ENCODE measurements at places on chromosomes 16 and 17. TPM values are rescaled to one million over a fixed set of nuclear protein-coding genes. Genes with fewer than 3 reads are reported as not detected.

Gene NAGS
- 1.4 TPM for total RNA-seq

Gene IST1
- 165 TPM for total RNA-seq

Gene CBX8
- 16.5 TPM for total RNA-seq

Gene TBC1D3B
- 3.5 TPM for total RNA-seq

Gene PYDC1
- total RNA-seq, result not detected

Gene CLEC10A
- not detected for total RNA-seq

Gene PROCA1
- total RNA-seq, result 1.3 TPM

Gene TMC5
- total RNA-seq, result 6.8 TPM

Gene SLFN12L
- not detected for total RNA-seq

Gene KRTAP4-1
- 0.08 TPM for total RNA-seq

Gene RCVRN
- total RNA-seq, result not detected
